Activated T-helper 1 cell treated with anti-CD3 and anti-CD28 coated beads, Interleukin-12 subunit alpha, Interleukin-12 subunit beta, Interleukin-2, Interleukin-4 antibody, amounts not matched to agents 30 ng/mL and 10 ng/mL and 1 ng/mL, durations not matched to agents 14 hours and 24 hours and 36 hours (primary cell): ENCODE measurements at places on chromosomes 1 and 21. TPM values are rescaled to one million over a fixed set of nuclear protein-coding genes. Genes with fewer than 3 reads are reported as not detected.

GRCh38 chr21:43712268-43712942 is 6.5 kb upstream of the PDXK start:
- no peak for DNase-seq

DNA sequence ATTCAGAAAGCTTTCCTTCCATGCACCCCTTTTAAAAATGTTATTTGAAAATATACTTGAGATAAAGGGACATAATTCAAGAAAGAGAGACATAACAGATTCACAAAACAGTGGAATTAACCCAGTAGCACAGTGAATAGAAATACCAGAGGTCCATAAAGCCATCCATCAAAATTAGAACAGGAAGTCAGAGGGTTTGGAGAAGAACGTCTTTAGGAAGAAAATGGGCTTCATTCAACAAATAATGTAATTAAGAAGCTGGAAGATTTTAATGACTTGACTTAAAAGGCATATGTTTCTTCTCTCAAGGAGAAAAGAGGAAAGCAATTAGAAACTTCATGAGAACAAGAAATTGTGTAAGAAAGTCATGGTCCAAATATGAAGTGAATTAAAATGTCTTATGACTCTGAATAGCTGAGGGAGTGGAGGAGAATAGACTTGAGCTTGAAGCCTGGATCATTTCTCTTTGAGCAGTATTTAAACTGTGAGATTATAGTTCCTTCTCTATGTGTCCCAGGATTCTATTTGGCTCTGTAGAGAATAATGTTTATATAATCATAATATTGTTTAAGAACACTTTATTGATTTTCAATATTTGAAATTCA is 7.9 kb upstream of the HCRTR1 start:
- DNase-seq: no peak

GRCh38 chr1:34988147-34988546 is 3.0 kb upstream of the TMEM35B start:
- no peak for DNase-seq

DNA sequence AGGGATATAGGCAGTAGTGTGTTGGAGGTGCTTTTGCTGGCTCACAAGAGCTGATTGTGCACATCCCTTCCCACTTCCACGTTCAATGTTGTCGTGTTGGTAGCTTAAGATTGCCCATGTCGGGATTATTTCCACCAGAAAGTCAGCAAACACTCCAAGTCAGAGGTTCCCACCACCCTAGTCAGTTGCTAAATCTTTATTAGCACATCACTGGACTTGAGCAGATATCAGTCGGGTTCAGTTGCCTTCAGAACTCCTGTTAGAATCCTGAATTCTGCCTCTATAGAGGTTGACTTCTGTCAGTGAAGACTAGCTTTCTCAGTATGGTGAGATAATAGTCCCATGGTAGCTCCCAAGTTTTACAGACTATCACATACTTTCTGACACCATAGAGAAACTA is 10.5 kb downstream of the AGL start:
- DNase-seq: no peak

DNA sequence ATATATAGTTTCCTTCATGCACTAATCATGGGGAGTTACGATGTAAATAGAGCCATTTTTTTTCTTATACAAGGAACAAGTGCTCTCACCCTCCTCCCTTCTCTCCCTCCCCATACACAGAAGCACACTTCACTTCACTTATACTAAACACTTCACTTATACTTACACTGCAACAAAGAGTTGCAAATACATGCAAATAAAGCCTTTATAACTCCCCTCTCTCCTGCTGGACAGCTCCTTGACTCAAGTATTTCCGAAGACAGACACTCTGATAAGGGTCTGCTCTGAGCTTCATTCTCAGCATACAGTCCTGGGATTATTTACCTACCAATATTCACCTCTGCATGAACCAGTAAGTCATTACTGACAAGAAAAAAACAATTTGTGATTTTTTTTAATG is 35.6 kb upstream of the ERG start:
- DNase-seq: no peak

The OR2L13 gene
- total RNA-seq: not detected in 2 replicates

GRCh38 chr1:54922921-54923421 is 36.0 kb upstream of the DHCR24 start:
- DNase-seq: no peak

DNA sequence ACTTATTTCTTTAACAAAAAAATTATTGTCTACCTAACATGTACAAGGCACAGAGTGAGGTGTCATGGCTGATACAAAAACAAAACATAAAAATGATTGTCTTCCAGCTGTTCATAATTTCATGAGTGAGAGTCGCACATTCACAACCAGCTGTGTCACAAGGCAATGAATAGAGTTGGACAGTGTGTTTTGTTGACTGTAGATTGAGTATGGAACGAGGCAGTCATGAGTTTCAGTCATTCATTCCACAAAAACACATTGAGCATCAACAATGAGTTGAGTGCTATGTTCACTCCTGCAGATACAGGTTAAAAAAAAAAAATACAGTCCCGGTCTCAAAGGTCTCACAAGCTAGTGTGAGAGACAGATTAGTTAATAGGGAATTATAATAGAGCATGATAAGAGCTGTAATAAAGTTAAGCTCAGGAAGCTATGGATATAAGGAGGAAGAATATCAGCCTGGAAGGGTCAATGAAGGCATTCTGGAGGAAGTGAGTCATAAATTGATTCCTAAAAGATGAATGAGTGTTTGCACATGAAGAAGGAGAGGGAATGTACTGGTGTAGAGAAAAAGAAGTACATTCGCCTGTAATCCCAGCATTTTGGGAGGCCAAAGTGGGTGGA is 47.8 kb upstream of the ARHGAP29 start:
- no peak for DNase-seq

DNA sequence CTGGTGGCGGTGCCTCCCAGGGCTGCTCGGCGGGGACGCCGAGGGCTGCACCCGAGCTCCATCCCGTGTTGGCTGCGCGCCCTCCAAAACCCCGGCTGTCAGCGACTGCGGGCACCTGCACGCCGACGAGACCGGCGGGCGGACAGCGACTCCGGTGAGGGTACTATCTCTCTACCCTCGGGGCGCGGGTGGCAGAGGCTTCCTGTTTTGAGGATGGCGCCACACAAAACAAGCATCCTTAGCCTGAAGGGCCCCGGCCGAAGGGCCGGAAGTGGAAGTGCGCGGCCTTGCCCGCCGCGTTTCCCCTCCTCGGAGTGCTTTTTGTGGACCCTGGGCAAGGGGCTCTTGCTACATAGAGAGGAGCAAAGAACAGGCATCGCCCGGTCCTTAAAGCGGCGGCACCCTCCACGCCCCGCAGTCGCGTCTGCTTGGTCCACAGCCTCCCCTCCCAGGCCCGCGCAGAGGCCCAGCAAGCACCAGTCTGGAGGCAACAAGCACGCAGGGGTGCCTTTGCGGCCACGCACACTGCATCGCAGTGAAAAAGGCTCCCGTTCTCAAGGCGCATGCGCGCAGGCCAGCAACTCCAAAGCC is 561 bp upstream of the COQ8A start:
- DNase-seq: no peak

DNA sequence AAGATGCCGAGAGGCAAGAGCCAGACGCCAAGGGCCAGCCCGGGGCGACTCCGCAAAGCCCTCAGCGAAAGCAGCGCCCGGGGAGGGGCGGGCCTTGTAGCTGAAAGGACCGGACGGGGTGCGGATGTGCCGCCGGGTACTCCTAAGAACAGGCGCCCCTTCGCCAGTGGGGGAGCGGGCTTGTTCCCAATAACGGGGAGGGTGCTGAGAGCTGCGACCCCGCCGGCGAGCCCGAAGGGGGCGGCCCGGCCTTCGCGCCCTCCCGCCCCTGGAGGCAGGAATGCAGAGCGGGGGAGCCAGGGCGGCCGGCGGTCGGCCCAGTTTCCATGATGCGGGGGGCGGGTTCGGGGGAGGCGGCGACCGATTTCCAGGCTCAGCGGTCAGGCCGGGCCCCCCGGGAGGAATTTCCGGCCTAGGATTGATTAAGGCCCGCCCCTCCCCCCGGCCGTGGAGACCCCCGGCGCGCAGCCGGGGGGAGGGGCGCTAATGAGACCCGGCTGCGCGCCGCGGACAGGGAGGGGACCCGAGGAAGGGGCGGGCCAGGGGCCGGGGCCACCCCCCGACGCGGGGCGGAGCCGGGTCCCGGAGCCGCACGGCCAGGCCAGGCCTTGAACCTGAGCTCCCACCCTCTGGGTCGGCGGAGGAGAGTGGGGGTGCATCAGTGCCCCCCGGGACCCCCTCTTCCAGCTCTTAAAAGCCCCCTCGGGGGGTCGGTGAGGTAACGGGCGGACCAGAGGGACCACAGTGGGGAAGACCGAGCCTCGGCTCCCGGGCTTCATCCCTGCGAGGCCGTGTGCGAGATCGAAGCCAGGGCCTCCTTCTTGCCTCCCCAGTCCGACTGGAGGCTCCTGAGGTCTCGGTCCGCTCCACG is 898 bp upstream of the TMEM200B start:
- peak; percentile 46 for DNase-seq

- DNase-seq: no peak
Measured at GRCh38 chr1:202291961-202292712, 49.6 kb downstream of the UBE2T start.

DNA sequence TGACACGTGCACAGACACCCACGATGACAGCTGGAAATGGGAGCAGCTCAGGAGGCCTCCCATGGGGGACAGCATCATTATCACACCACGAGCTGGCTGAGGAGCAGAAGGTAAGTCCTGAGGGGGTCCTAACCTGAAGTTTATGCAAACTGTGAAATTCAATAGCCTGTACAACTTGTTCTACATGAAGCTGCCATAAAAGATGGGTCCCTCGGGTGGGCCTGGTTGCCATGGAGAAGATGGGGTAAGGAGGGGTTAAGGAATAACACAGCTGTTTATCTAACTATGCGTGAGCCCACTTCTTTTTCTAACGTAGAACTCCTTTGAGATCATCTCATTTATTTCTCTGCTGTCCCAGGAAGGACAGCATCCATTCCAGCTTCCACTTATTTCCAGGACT is 163.4 kb upstream of the CD34 start:
- no peak for DNase-seq

The LCK gene
- total RNA-seq: 269 and 281 TPM in 2 replicates

The CGN gene
- total RNA-seq: 0.17 and 0.91 TPM in 2 replicates

The DMBX1 gene
- total RNA-seq: not detected in 2 replicates

DNA sequence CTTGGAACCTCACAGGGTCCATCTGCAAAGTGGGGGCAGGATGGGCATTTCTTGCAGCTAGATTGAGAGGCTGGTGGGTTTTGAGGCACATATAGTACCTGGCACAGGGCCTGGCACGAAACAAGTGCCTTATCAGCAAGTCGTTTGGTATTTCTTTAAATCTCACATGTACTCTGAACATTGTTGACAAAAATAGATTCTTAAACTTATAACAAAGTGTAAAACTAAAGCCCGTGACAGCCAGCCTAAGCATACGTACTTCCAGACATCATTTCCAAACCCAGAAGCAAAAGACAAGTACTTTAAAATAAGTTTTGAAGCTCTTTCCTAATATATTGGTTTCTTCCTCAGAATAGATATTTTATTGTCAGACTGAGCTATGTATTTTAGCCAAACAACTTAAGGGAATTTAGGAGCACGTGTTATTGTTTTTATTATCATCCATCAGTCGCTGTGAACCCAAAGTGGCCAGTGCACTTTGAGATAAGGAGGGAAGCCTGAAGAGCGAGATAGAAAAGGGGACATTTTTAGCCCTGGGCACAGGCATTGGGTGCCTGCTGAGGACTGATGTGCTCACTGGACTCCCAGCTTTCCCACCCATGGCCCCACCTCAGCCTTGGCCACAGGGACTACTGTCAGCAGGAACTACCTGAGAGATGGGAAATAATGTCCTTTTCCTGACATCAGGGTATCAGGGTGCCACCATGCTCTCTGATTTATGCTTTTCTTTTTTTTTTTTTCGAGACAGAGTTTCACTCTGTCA is 3.0 kb downstream of the FBLIM1 start:
- DNase-seq: no peak

DNA sequence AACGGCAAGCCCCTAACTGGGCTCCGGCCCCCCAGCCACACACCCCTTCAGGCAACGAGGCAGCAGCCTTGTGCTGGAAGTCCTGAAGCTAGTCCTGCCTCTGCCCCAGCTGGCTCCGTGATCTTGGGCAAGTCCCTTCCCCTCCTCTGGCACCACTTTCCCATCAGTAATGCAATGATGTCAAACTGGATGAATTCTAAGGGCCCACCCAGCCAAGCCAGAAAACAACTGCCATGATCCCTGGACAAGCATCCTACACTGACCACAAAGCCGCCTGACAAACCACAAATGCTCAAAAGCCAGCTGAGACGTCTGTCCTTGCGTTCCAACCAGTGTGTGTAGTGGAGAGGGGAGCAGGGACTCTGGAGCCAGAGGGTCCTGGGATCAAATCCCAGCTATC is 26.8 kb downstream of the IFFO2 start:
- DNase-seq: no peak

- no peak for DNase-seq
Measured at GRCh38 chr1:58845942-58846341, 62.1 kb upstream of the JUN start.

- no peak for DNase-seq
Measured at GRCh38 chr1:23722652-23723051, 20.6 kb upstream of the ELOA start.

The CD101 gene
- total RNA-seq: 0.80 and 1.0 TPM in 2 replicates

The SELENBP1 gene
- total RNA-seq: not detected in 2 replicates

GRCh38 chr1:52907068-52907811 is 14.3 kb downstream of the ECHDC2 start:
- no peak for DNase-seq

The NID1 gene
- 0.44 and 0.65 TPM in 2 replicates for total RNA-seq

GRCh38 chr1:60833173-60833572 is 249.2 kb upstream of the NFIA start:
- DNase-seq: no peak

GRCh38 chr1:29805896-29806160 is 569.5 kb downstream of the PTPRU start:
- no peak for DNase-seq

GRCh38 chr1:153217212-153217611 is at the start of gene PRR9:
Gene PRR9 (plus strand): TSS chr1:153217584. CDS start chr1:153218145, 561 bp downstream.
- DNase-seq: no peak

- DNase-seq: no peak
Measured at GRCh38 chr1:187451238-187451637, 622.5 kb downstream of the PLA2G4A start.

DNA sequence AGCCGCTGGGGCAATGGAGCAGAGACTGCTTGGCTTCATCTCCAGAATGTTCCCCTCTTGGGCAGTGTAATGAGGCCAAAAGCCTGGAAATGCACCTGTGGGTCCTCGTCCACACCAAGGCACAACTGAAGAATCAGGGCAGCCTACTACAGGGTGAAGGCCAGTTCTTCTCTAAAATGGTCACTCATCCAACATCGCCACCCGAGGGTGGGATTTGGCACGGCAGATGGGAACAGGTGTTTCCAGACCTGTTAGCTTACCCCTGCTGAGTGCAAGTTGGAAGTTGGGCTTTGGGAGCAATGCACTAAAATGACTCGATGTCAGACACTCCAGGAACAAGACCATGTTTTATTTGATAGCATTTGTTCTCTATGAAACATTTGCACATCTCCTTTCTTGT is 543.7 kb downstream of the NPHP4 start:
- peak; percentile 5 for DNase-seq

The RCSD1 gene
- total RNA-seq: 78.6 and 81.9 TPM in 2 replicates

- no peak for DNase-seq
Measured at GRCh38 chr1:95088303-95088702, 15.6 kb upstream of the ALG14 start.
